Stimulated activated CD8-positive, alpha-beta memory T cell treated with anti-CD3 and anti-CD28 coated beads, Interleukin-4, amount 100 ng/mL, for 4 hours (primary cell): ENCODE measurements at places on chromosomes 6 and 20.

DNA sequence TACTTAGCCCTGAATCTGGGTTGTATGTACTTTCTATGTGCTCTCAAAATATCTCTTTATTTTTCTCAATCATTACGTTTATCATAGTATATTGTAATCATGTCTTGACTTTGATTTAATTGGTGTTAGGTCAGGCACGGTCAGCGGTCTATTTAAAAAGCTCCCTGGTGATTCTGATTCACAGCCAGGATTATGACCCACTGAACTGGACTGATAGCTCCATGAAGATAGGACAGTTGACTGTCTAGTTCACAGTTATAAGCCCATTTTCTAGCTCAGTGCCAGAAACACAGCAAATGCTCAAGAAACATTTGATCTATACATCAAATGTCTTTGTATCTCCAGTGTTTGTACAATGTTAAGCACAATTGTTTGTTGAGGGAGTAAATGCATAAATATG lies 111.5 kb upstream of the CCN2 start:
- no peak for DNase-seq

- DNase-seq = no peak
These were observed 18.6 kb upstream of the CST3 start for GRCh38 chr20:23656372-23656771.

DNA sequence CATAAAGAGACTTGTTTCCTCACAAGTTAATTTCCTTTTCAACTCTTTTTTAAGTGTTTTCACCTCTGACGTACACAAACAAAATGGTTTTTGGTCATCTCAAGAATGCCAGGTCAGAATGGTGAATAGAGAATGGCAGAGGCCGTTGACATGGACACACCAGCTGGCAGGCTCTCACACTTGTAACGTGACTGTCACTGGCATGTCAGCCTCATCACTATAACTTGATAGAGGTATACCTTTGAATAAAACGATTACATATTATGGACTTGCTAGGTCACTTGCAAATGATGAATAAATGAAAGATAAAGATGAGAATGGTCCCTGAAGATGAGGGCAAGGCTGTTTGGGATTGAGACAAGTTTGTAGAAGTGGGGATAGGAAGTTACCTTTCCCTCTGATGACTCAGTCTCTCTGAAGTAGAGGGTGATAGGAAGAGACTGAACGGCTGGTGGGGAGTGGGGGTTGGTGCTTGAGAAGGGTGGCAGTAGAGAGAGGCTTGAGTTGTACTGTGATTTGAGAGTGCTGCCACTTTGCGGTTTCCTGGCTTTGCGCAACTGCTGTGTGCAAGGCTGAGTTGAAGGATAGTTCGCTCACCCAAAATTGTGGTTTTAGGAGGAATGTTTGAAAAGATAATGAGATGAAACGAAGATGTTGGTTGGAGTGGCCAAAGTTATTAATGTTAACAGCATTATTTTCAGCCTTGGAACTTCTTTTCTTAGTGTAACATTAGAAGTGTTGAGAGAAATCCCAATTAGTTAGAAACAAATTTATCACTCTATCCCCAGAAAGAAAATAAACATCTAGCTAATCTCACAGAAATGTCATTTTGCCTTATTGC lies 30.3 kb downstream of the TBPL1 start:
- DNase-seq = peak; percentile 30

DNA sequence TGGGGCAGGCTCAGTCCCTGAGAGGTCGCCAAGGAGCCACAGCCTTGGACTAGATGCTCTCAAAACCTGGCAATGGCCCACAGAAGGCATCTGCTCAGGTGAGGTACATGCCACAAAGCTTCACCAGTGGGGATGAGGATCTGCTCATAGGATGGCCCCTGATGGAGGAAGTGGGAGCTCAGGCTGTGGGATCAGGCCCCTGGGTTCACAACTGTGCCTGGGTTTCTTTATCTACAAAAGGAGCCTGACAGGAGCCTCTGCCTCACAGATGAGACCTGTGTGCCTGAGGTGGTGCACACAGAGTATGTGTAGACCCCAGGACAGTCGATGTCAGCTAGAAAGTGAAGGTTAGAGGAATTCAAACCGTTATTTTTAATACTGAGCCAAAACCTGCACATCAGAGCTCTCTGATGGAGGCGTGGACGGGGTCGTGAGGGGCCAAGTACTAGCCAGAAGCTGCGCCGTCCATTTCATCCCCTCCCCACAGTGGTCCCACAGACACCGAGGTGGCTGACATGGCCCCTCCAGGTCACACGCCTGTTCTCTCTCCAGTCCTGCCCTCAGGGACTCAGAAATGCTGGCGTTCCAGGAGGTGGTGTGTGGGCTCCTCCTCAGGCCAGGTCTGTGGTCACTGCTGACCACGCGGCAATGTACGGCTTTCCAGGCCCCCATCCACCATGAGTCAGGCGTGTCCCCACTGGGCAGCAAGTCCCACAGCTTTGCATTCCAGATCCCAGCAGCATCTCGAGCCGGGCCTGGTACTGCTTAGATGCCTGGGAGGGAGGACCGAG lies 33.3 kb downstream of the NTSR1 start:
- DNase-seq = no peak

- no peak for DNase-seq
These were observed 55.9 kb downstream of the GPR6 start for GRCh38 chr6:110033749-110034666.

- no peak for DNase-seq
These were observed 109.6 kb downstream of the ALDH8A1 start for GRCh38 chr6:134840086-134840867.

DNA sequence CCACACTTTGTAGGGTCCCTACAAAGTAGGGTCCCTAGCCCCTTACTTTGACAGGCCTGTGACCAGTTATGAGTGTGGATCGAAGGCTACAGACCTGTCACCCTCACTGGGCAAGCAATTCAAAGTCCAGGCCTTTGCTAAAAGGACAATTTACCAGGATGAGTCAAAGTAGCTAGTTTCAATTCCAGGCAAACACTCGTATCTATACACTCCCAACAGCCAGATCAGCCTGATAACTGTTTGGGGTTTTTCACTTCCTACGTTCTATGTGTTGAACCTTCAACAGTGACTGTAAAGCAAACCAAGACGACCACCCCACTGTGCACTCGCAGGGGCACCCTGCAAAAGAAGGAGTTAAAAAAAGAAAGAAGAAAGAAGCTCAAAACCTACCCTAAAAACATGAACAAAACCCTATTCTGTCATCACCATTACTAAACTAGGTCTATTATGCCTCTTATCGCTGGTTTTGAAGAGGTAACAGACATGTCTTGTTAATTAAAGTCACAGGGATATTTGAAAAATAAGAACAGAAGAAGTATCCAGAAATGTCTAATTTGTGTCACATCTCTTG lies 3.2 kb downstream of the GFOD1 start:
- DNase-seq = no peak

GRCh38 chr6:31114541-31114878 lies at the start of gene PSORS1C1:
TSS of gene PSORS1C1 (plus strand) at chr6:31114800. CDS start at chr6:31129633, 14,833 bp downstream.
- DNase-seq = no peak

DNA sequence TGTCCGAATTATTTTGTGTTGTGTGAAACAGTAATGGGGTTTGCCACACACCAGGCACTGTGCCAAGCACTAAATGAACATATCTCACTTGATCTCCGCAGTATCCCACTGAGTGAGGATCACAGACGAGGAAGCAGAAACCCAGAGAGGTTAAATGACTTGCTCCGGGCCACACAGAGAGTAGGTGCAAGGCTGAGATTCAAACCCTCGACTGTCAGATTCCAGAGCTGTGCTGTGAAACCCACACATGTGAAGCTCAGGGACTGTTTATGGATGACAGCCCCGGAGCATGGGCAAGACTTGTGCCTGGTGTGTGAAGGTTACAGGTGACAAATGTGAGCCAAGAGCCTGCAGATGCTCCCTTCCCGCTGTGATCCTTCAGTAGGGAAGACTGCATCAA lies 87.8 kb upstream of the SIRPA start:
- DNase-seq = no peak

- no peak for DNase-seq
These were observed 74.5 kb upstream of the AHI1 start for GRCh38 chr6:135572051-135572450.

- DNase-seq = no peak
These were observed 11.7 kb downstream of the PTPRK start for GRCh38 chr6:128508588-128509296.

GRCh38 chr6:79813143-79813850 lies 134.1 kb downstream of the ELOVL4 start:
- no peak for DNase-seq

- DNase-seq = no peak
These were observed 1.2 kb upstream of the TFB1M start for GRCh38 chr6:155315516-155315871.

DNA sequence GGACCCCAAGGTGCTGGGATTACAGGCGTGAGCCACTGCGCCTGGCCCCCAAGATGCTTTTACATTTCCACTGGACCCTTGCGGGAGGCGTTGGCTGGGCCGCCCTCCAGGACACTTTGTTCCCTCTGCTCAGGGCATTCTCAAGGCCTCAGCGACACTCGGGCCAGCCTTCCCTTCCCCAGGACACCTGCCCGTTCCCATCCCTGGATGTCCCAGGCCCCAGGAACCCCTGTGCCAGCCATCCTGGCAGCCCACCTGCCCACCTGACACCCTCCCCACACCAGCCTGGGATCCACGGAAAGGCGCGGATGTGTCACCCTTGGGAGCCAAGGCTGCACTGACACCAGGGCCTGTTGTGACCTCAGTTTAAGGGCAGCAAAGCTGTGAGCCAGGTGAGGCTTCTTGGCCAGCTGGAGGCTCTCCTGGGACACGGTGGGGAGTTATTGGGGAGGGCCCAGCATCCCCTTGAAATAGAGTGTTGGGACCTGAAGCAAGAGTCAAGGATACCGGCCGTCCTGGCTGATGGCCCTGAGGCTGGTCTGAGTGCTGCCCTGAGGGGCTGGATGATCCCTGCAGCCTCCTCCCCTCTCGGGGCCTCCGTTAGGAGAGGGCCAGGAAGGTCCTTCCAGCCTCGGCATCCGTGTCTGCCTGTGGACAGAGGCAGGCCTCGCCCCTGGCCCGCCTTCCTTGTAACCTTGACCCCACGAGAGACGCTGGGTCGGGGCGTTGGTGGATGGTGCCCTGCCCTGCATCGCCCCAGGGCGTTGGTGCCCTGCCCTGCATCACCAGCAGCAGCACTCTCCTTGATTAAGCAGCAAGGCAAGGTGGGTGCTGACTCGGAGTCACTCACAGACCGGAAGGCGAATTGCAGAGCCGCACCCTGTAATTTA lies 84.2 kb upstream of the BHLHE23 start:
- DNase-seq = no peak

DNA sequence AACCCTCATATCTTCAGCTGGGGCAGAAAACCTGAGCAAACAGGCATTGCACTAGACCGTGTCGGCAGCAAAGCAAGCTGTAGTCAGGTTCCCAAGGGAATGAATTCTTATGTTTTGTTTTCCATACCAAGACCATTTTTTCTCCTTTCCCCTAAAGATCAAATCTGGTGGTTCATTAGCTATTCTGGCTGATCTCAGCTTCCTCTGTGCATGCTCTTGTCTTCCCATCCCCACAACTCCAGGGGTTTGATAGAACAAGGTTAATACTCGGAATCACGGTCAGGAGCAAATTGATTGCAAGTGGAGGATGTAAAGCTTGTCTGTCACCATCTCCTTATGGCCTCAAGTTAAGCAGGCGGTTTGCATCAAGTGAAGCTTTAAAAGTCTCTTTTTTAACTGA lies 778.8 kb downstream of the KIF16B start:
- no peak for DNase-seq

GRCh38 chr20:2883726-2884637 lies 10.7 kb downstream of the PTPRA start:
- no peak for DNase-seq

- DNase-seq = no peak
These were observed 12.7 kb downstream of the FAM217A start for GRCh38 chr6:4066029-4066755.

GRCh38 chr6:88493717-88494116 lies 327.6 kb upstream of the CNR1 start:
- DNase-seq = no peak

GRCh38 chr6:27260369-27260768 lies 12.9 kb downstream of the PRSS16 start:
- DNase-seq = no peak

DNA sequence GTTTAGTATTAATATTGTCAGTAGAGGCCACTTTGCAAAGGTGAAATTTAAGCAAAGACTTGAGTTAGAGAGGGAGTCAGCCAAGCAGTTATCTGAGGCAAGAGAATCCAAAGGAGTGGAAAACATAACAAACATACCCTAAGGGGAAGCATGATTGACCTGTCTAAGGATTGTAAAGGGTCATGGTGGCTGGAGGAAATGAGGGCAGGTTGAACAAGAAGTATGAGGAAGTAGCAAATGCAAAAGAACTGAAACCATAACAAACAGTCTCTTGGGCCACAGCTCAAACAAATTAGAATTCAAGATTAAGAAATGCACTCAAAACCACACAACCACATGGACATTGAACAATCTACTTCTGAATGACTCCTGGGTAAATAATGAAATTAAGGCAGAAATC lies 103.2 kb downstream of the FBXO5 start:
- no peak for DNase-seq

DNA sequence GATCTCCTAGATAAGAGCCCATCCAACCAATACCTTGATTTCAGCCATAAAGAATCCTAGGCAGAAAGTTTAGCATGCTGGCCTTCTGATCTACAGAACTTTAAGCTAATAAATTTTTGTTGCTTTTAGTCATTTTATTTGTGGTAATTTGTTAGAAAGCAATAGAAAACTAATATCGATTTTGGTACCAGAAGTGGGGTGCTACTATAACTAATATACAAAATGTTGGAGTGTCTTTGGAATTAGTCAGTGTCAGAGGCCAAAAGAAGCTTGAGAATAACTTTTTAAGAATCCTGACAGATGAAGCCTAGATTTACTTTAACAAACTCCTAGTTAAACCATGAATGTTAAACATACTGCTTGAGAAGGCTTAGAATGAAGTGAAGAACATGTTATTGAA lies 83.6 kb upstream of the HSF2 start:
- DNase-seq = no peak

- no peak for DNase-seq
These were observed 4.5 kb downstream of the TMEM14A start for GRCh38 chr6:52675372-52675771.

- no peak for DNase-seq
These were observed 322.9 kb upstream of the TFAP2D start for GRCh38 chr6:50390416-50390815.

- DNase-seq = no peak
These were observed 8.0 kb upstream of the NKX2-2 start for GRCh38 chr20:21521596-21522480.

GRCh38 chr20:1667502-1668085 lies 10.0 kb upstream of the SIRPG start:
- no peak for DNase-seq

DNA sequence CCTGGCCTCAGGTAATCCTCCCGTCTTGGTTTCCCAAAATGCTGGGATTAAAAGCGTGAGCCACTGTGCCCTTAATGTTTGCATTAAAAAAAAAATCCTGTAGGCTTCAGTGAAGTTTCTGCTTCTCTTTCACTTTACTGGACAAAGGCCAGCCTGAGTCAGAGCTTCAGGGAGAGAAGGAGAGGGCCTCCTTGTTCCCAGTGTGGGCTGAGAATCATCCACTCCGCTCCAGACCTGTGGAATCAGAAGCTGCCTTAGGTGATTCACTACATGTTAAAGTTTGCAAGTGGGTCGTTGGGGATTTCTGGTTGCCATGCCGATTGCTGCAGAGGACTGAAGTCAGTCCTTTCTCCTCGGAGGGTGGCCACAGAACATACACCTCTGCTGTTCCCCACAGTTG lies 113.3 kb upstream of the EEF1E1 start:
- DNase-seq = no peak

GRCh38 chr6:156791320-156791850 lies 14.2 kb downstream of the ARID1B start:
- no peak for DNase-seq
